ENCODE measurements at places on chromosomes 16 and 17.

- H3K4me1 ChIP-seq = no peaks in the 10 kb centered on the region
- H3K27me3 ChIP-seq = no peaks in the 10 kb centered on the region
- H3K36me3 ChIP-seq = no peaks in the 10 kb centered on the region
- DNase-seq = no peak
- H3K27ac ChIP-seq = no peak overlapping the region
- H3K4me3 ChIP-seq = no peak overlapping the region
Observed at GRCh38 chr17:499951-500461, 147.4 kb upstream of the RPH3AL start.

- H3K27me3 ChIP-seq = no peaks in the 10 kb centered on the region
- no peak overlapping the region for H3K27ac ChIP-seq
- no peak overlapping the region for H3K4me3 ChIP-seq
- H3K36me3 ChIP-seq = no peaks in the 10 kb centered on the region
Observed at GRCh38 chr17:78664476-78665386, 87.5 kb upstream of the DNAH17 start.

GRCh38 chr16:85428899-85429775 lies 184.0 kb upstream of the GSE1 start:
- no peaks in the 10 kb centered on the region for H3K4me1 ChIP-seq
- no peak for DNase-seq
- H3K4me3 ChIP-seq = no peak overlapping the region
- no peaks in the 10 kb centered on the region for H3K36me3 ChIP-seq

- H3K4me1 ChIP-seq = no peaks in the 10 kb centered on the region
- H3K27me3 ChIP-seq = no peaks in the 10 kb centered on the region
- no peak overlapping the region for H3K27ac ChIP-seq
- H3K4me3 ChIP-seq = no peak overlapping the region
Observed at GRCh38 chr16:10964891-10965326, 20.5 kb downstream of the CLEC16A start.

DNA sequence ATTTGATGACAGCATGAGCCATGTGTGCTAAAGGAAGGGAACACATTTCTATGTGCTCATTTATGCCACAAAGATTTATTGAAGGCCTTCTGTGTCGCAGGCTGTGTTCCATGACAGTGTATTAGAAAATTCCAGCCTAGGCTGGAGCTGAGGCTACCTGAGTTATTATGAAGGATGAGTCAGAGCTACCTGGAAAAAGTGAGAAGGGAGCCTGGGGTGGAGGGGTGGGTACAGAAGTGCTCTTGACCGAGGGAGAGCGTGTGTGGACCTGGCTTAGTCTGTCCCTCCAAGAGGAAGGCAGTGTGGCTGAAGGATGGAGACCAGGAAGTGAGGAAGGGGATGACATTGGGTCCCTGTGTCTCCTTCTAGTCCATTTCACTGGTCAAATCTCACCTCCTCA lies 98.3 kb downstream of the N4BP1 start:
- H3K4me3 ChIP-seq = no peak overlapping the region
- no peaks in the 10 kb centered on the region for H3K4me1 ChIP-seq
- no peak overlapping the region for H3K27ac ChIP-seq

DNA sequence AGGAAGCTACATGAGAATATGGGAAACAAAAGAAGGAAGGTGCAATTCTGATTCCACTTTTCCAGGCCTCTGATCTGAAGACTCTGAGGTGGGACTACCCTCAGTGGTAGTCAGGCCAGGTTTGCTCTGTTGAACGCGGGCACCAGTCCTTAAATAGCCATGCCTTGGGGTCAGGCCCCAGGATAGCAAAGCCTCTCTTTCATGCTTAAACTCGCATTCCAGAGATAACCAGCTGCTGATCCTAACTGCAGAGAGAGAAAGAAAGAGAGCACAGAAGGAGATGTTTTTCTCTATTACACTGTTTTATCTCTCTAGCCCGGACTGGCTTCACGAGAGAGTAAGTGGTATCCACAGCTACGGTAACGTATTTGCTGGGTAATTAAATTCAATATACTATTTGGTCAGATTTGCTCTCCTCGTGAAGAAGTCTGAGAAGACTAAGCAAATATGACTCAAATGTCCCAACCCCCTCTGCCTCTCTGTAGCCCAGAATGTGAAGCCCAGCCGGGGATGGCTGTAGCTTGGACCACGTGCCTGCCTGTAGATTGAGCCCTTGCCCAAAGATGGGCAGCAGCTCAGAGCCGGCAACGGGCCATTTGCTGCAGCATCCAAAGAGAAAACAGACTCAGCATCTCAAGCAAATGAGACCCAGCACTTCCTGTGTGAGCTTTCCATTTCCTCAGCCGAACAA lies 122.2 kb downstream of the SMG6 start:
- no peaks in the 10 kb centered on the region for H3K27me3 ChIP-seq
- peaks cover 5% of the 10 kb centered on the region for H3K36me3 ChIP-seq
- peak overlapping the region; percentile 84 for H3K27ac ChIP-seq
- peaks cover 58% of the 10 kb centered on the region for H3K4me1 ChIP-seq

- no peaks in the 10 kb centered on the region for H3K27me3 ChIP-seq
- H3K36me3 ChIP-seq = no peaks in the 10 kb centered on the region
- no peaks in the 10 kb centered on the region for H3K4me1 ChIP-seq
- no peak for DNase-seq
- H3K27ac ChIP-seq = no peak overlapping the region
Observed at GRCh38 chr17:58480090-58480489, 8.1 kb downstream of the HSF5 start.

DNA sequence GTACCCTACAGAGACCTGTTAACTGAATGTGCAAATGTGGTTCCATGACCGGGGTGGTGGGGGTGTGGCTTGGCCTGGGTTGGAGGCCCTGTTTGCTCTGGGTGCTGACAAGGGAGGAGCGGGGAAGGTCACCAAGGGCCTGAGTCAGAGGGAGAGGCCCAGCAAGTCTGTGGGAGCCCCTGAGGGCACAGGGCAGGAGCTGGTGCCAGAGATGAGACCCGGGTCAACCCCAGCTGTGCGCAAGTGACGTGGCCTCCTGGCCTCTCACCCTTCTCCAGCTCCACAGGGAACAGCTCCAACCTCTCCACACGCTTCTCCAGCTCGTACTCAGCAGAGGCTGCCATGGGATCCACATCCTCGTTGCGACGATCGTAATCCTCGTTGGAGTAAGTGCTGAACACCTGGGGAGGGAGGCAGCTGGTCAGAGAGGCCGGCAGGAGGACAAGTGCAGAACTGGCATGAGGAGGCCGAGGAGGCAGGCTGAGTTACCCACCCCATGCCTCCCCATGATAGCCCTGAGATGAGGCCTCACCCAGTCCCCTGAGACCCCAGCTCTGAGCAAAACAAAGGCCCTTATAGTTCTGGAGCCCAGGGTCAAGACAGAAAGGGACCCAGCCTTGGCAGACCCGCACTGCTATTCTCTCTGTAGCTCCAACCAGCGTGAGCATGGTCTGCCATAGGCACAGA lies 5.5 kb downstream of the PPP1R9B start:
- H3K27me3 ChIP-seq = no peaks in the 10 kb centered on the region
- no peak for DNase-seq
- H3K36me3 ChIP-seq = peaks cover 52% of the 10 kb centered on the region
- peak overlapping the region; percentile 93 for H3K27ac ChIP-seq

GRCh38 chr16:87101903-87102302 lies 215.3 kb downstream of the C16orf95 start:
- DNase-seq = no peak
- H3K4me1 ChIP-seq = no peaks in the 10 kb centered on the region
- H3K27ac ChIP-seq = no peak overlapping the region
- no peaks in the 10 kb centered on the region for H3K27me3 ChIP-seq
- H3K4me3 ChIP-seq = no peak overlapping the region

All from ascending aorta (tissue), 2 donors.